LHCN-M2 (cell line): ENCODE measurements at places on chromosomes 7 and 10.

DNA sequence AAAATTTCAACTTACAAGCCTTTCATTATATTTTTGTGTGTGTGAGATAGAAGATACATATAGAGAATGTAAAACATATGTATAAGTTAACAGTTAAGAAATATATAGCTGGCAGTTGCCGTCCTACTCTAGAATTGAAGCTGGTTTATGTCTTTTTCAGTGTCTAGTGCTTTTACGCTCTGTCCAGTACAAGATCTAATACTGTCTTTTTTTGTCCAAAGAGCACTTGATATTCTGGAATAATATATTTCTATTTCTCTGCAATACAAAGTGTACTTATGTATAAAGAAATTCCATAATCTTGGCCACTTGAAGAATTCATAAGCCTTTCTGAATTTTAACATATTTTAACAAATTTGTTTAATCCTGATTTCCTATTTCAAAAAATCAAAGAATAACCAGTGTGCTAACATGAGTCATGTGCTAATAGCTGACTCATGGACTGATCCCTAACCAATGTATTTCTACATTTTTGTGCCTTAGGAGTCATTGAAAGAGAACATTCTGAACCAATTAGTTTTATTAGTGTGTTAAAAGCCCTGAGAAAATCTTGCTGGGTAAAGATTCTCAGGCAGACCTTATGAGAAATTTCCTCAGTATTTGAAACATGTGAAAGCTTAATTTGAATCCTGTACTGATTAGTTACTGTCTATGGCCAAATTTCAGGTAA, 73.2 kb upstream of the CCAR1 start:
- DNase-seq, result peak; percentile 88

DNA sequence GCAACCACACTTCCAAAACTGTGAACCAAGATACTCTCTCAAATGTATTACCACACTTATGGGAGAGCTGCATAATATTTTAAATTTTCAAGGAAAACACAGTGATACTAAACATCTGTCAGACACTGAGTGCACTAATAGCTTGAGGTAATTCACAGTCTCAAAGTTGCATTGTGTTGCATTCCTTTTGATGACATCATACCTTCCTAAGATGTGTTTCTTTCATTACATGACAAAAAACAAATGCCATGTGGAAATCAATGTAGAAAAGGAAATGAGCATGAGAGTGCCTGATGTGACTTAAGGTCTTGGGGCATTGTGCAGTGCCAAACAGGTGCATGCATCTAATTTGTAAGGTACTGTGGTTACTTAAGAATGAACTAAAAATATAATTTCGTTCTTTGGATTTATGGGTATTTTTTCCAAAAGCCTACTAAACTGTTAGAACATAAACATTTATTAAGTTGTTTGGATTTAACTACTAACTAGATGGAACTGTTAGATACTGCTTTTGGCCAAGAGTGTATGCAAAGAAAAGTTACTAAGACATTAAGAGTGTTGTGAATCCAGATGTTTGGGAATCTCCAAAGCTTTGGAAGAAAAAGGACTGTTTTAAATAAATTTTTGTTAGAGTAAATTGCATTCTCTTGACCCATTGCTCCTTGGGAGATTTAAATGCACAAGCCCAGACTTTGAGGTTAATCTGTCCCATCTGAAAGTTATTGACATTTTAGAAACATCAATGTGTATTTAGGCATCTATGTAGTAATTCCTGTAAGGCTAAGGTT, 496.2 kb upstream of the SEMA3D start:
- DNase-seq, result no peak

- peak; percentile 18 for DNase-seq
Measured at GRCh38 chr7:105257338-105257737, 131.4 kb downstream of the SRPK2 start.

GRCh38 chr7:93298671-93299070, 66.5 kb downstream of the VPS50 start:
- DNase-seq, result peak; percentile 58

- no peak for DNase-seq
Measured at GRCh38 chr10:106765241-106765754, 399.2 kb downstream of the SORCS1 start.

- DNase-seq, result no peak
Measured at GRCh38 chr7:98483964-98484545, 83.2 kb upstream of the BAIAP2L1 start.

- no peak for DNase-seq
Measured at GRCh38 chr10:78231327-78231726, 197.7 kb downstream of the RPS24 start.

- no peak for DNase-seq
Measured at GRCh38 chr7:108165723-108166122, 35.6 kb upstream of the LAMB4 start.
